A172 (cell line): ENCODE measurements at places on chromosomes 3 and 15.

DNA sequence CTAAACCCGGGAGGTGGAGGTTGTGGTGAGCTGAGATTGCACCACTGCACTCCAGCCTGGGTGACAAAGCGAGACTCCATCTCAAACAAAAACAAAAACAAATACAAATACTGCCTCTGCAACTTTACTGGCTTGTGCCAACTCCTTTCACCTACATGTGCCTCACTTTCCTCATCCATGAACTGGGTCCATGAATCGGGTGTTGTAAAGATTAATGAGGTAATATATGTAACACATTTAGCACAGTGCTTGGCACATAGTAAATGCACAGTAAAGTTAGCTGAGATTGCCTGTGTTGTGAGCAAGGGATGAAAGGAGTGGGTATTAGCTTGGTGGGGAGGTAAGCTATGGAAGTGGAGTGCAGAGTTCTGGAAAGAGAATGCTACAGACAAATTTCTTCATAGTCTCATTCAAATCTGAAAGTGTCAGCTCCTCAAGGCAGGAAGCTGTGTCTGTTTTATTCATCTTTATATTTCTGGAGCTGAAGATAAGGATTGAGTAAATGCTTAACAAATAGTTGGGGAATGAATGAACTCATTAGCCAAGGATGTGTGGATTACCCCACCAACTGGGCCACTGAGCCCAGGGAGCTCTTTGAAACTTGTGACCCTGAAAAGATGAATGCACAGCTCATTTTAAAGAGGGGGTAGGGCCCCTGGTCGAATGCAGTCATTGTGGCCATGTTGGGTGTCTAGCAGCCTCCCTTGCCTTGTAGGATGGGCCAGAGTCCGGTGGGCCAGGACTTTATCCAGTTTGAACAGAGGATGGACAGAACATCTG is 7.7 kb upstream of the CDCP1 start:
- DNase-seq, result peak; percentile 48

DNA sequence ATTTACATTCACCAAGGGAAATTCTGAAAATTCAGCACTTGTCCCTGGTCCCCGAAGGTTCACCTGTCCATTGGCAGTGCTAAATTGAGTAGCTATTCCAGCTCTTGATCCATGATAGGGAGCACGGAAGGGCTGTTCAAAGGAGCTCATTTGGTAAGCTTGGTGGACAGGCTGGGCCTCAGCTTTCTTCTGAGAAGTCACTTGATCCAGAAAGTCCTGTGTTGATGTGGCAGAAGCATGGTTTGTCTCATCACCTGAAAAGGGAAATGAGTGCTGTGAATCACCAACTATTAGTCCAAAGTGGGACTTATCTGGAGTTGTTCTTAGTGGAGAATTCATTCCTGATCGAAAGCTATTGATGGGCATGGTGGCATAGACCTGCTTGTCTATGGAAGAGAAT is 19.9 kb upstream of the SLC12A8 start:
- DNase-seq, result no peak

- no peak for DNase-seq
These were observed 113.3 kb upstream of the MBNL1 start for GRCh38 chr3:152155246-152156020.

DNA sequence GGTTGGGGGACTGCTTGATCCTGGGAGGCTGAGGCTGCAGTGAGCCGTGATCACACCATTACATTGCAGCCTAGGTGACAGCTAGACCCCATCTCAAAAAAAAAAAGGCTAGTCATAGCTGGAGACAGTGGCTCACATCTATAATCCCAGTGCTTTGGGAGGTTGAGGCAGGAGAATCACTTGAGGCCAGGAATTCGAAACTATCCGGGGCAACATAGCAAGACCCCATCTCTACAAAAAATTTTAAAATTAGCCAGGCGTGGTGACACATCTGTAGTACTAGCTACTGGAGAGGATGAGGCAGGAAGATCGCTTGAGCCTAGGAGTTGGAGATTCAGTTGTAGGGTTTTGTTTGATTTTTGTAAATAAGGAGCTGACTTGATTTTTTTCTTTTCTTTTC is 45.6 kb downstream of the KNL1 start:
- DNase-seq, result no peak

GRCh38 chr3:193977622-193978021 is 158.3 kb upstream of the HES1 start:
- DNase-seq, result no peak
